Stimulated activated CD8-positive, alpha-beta memory T cell treated with anti-CD3 and anti-CD28 coated beads, Interleukin-15, amount 100 ng/mL, for 24 hours (primary cell): ENCODE measurements at places on chromosomes 3 and 15.

GRCh38 chr3:70640481-70640880, 328.0 kb upstream of the MDFIC2 start:
- DNase-seq: no peak

DNA sequence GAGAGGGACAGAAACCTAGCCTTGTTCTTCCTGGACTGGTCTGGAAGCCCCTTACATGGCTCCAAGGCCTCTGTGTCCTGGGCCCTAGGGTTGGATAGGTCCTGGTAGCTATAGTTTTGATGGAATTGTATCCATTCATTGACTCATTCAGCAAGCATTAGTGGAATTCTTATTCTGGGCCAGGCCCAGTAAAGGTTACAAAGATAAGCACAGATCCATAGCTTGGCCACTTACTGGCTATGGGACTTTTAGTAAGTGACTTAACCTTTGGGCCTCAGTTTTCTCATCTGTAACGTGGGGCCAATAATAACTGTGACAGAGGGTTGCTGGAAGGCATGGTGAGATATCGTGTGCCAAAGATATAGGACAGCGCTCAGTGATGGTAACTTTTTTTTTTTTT, 13.6 kb upstream of the DAG1 start:
- DNase-seq: no peak

GRCh38 chr15:49412797-49413196, 10.2 kb upstream of the FGF7 start:
- no peak for DNase-seq

- DNase-seq: no peak
Observed at GRCh38 chr15:58703610-58704009, 45.9 kb downstream of the ADAM10 start.

DNA sequence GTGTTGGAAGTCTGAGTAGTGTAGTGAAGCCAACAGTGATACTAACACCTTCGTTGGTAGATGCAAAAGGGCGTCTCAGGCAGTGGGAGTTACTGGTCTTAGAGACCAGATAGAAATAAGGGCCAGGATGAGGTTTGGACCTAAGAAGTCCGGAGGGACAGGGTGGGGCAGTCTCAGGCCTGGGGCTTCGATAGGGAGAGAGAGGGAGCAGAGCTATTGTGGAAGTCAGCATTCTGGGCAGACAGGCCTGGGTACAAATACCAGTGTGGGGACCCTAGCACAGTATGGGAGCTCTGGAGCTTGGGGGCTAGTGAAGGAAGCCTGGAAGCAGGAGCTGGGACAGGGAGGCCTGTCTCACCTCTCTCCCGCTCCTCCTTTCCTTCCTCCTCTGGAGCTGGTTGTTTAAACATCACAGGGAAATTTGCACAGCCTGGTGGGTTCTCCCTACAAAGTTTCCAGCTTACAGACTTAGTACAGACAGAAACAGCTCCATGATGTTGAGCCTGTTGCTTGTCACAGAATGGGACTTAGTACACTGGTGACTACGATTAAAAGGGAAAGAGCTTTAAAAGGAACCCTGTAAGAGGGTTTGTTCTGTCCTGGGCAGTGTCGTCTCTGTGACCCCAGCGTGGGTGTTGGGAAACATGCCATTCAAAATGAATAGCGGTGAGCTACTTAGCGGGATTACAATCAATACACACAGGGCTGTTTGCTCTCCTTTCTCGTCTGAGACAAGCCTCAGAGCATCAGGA, 76.4 kb upstream of the TNFAIP8L3 start:
- DNase-seq: no peak

DNA sequence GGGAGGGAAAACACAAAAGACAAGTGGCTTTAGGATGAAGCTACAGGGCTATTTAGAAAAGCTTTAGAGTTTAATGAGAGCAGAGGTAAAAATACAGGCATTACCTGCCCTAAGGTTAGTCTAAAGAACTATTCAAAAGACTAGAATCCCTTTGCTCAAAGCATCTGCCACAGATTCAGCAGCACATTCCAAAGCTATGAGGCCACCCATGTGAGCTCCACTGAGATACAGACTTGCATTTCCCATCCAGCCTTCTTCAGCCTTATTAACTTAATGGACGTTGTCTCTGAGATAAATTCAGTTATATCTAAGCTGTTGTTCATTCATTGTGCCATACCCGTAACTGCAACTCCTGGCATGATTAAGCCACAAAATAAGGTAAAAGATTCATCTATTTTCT, 25.4 kb downstream of the CXCR6 start:
- no peak for DNase-seq

DNA sequence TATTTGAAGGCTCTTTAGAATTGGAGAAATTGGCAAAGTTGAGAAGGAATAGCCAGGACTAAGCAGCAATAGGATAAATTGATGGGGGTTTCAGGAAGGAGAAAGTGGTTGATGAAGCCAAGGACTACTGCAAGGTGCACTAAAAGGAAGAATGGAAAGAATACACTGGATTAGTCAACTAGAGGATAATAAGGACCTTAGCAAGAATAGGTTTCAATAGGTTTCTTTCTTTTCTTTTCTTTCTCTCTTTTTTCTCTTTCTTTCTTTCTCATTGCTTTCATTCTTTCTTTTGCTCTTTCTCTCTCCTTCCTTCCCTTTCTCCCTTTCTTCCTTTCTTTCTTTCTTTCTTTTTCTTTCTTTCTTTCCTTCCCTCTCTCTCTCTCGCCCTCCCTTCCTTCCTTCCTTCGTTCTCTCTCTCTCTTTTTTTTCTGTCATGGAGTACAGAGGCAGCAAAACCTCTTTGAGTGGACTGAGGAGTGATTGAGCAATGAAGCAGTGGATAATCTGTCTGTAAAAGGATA, 234.4 kb upstream of the TMC3 start:
- DNase-seq: no peak

DNA sequence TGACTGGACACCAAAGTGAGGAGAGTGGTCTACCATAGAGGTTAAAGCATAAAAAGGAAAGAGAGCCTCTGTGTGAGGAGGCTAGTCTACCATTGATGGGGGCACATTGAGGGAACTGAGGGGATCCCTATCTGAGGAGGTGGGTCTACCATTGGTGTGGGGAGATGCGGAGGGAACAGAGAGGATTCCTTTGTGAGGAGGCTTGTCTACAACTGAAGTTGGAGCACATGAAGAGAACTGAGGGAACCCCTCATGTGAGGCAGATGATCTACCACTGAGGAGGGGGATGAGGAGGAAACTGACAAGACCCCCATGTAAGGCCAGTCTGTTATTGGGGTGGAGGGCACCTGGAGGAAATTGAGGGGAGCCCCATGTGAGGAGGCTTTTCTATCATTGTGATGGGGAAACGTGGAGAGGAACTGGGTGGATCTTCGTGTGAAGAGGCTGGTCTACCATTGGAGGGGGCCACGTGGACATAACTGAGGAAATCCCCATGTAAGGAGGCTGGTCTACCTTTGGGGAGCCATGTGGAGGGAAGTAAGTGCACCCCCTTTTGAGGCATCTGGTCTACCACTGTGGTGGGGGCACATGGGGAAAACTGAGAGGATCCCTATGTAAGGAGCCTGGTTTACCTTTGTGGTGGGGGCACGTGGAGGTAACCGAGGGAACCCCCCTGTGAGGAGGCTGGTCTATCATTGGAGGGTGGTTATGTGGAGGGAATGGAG, 160.1 kb downstream of the FBLN2 start:
- no peak for DNase-seq

GRCh38 chr3:7854721-7855120, 646.9 kb upstream of the LMCD1 start:
- DNase-seq: no peak

DNA sequence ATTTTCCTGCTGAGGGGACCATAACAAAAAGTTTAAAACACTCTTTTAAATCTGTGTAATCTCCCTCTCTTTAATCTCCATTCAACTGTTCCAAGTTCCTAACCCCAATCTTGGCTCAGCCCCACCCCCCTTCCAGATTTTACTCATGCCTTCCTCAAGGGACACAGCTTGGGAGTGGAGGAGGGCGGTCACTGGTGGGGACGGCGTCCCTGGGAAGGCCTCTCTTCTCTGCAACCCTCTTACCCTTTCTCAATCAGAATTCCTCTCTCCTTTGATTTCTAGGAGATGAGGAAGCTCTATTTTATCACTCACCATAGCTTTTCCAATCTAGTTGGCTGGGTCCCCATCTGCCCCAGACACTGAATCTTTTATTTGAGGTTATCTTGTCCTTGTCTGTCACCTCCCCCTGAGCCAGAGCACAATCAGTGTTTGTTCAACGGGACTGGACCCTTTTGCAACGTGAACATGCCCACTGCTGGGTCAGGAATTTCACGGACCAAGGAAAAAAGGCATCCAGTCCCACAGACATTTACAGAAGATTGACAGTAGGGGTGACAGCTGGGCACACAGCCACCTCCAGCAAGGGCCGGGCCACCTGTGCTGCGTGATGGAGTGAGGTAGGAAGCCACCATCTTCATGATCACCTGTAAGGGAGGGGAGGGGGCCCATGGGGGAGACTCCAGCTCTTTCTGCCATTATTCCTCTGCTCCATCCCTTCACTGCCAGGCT, 84.0 kb upstream of the HERC1 start:
- no peak for DNase-seq

- no peak for DNase-seq
Observed at GRCh38 chr3:9151240-9151639, 98.2 kb downstream of the SRGAP3 start.

DNA sequence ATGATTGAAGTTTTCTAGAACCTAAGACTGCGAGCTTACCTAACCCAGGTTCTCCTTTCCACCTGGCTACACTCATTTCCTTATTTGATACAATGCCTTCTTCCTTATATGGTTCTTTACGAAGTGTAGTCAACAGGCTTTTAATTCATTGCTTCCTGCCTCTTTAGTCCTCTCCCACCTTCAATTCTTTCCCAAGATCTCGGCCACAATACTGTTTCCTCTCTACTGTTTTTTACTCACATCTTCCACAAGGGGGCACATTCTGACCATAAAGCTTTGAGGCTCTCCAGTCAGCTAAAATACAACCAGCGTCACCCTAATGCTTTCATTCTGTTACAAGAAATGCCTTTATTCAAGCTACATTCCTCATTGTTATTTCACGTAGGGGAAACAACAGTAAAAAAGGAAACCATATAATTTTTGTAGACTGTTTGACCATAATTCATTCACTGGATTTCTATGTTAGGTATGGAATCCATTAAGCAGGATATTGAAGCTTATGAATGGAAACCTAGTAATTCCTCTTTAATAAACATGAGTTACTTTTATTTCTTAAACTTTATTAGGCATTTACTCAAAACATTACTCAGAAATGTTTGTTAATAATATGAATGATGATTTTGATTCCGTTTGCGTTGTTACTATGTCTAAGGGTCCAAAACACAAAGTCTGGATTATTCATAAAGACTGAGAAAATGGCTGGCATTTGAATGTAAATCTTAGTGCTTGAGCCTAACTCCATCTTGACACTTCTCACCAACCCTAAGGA, 29.5 kb upstream of the VEPH1 start:
- DNase-seq: no peak

GRCh38 chr15:39397883-39398282, 183.0 kb upstream of the THBS1 start:
- DNase-seq: no peak

DNA sequence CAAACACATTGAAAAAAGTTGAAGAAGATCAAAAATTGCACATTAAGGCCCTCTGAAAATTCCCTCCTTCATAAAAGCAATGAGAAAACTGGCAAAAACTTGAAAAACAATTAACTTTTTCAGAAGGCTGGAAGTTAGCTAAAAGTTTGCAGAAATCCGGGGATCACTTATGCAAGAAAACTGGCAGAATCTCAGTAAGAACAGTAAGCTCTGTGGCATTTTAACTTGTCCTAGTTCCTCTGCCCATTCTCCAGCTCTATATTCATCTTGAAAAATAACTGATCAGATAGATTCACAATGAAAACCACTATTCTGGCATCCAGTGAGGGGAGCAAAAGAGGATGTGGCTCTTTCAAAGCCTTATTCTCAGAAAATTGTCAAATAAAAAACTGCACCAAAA, 566.8 kb downstream of the NTRK3 start:
- no peak for DNase-seq

DNA sequence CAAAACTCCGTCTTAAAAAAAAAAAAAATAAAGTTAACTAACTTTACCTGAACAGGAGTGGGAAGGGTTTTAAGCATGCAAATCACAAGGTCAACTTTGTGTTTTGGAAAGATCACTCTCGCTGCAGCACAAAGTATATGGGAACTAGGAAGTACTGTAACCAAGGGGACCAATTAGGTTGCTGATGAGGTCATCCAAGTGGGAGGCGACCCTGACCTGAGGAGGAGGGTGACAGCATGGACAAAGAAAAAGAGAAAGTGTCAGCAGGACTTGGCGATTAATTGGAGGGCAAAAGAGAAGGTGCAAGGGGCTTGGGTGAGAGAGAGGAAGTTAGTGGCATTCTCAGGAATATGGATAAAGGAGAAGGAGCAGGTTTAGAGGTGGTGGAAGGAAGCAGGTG, 89.5 kb upstream of the ZBED2 start:
- no peak for DNase-seq

DNA sequence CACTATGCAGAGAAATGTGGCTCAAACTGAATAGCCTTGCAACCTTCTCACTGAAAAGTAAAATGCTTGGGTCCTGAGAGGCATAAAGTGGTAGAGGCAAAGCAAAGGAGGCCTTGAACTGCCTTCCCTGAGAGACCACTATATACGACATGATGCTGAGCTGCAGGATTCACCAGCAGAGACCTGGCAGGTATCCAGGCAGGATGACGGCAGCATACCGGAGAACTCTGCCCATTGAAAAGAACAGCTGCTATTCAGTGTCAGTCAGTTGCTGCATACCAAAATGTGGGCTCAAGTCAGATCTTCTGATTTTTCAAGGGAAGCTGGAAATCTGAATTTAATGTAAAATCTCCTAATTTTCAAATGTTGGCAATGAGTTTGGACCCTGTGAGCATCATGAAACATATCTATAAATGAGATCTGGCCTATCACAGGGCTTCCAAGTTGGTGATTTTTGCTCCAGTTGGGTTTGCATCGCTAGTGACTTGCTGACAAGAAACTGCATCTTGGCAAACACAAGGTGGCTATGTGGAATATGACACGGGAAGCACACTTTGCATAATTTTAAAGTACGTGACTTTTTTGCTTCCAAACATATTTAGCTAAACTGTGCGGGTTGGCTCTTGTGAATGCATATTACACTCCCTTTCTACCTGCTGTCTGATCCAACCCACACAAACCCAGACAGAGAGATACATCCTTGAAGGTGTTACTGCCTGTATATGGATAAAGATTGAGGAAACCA, 529.0 kb downstream of the AGBL1 start:
- no peak for DNase-seq

DNA sequence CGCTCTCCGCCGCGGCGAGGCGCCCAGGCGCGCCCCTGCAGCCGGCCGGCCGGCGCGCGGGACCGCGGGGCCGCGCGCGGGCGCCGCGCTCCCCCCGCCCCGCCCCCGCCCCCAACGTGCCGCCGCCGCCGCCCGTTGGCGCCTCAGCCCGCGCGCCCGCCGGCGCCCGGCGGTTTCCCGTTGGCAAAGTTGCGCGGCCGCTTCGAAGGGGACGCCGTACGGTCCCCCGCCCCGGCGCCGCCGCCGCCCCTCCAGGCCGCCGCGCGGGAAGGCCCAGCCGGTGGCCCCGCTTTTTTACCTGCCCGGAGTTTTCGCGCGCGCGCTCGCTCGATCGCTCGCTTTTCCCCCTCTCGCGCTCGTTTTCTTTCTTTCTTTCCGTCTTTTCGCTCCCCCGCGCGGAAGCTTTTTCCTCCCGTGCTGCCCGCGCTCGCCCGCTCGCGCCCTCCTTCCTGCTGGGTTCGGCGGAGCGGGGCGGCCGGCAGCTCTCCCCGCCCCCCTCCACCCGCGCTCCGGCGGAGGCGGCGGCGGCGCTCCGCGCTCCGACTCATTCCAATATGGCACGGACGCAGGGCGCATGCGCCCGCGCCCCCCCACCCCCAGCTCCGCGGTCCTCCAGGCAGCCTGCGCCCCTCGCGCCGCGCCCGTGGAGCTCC, at the start of gene SFMBT1:
Gene SFMBT1 (minus strand): TSS at position 556 of the 653 bp plus-strand sequence. CDS start 76,945 bp downstream, outside the sequence.
- DNase-seq: peak; percentile 60
